ENCODE measurements at places on chromosomes 12 and 14.
A peak's percentile ranks its signal among the peaks of the same experiment; 100 is the strongest.

DNA sequence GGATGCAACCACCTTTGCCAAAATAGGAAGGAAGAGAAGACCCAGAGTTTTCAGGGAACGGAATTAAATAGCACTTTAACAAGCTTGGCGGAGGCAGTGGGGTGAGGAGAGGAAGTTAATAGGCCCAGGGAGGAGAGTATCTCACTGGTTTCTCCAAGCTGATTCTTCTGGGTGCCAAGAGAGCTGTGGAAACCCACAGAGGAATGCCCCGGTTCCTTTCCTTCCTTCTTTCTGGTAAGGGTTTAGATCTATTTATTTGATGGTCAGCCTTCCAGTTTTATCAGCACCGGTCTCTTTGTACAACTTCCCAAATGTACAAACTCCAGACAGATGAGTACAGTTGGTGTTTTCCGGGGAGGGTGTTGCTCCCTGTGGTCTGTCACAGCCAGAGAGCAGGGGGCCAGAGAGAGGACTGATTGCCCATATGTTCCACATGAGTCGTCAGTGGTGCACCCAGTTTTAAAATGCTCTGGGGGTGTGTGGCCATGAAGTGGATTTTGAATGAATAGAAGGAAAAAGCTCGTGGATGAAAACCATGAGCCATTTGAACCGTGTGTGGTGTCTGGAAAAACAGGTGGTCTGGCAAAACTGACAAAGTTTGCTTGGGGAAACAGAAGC lies 26.6 kb downstream of the PRKCH start:
- DNase-seq = no peak

- DNase-seq = peak; percentile 10
These were observed 95.0 kb downstream of the SYT1 start for GRCh38 chr12:78959556-78959955.

DNA sequence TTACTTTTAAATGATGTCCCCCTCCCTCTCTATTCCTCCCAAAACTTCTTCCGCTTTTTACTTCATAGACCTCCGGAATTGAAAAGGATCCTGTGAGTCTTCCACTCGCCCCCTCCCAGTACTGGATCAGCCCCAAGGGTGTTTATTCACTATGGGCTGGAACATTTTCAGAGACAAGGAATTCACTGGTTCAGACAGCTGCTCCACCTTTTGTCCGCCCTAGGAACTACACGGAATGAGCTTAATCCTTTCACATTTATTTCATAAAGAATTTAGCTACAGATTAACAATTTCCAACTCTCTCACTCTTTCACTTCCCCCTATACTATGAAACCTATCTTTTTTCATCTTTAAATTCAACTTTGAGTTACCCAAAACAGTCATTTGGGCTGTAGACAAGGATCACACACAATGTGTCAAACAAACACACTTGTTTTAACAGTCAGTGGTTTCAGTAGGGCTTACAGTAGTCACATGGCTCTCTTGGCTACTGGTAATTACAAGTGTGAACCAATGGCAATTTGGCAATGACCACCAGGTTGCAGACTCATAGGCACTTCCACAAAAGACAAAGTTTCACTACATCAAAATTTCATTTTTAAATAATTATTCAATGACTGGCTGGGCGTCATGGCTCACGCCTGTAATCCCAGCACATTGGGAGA lies 20.6 kb downstream of the CNIH1 start:
- DNase-seq = peak; percentile 74

GRCh38 chr14:47148686-47149085 lies 497.1 kb upstream of the RPL10L start:
- DNase-seq = no peak

DNA sequence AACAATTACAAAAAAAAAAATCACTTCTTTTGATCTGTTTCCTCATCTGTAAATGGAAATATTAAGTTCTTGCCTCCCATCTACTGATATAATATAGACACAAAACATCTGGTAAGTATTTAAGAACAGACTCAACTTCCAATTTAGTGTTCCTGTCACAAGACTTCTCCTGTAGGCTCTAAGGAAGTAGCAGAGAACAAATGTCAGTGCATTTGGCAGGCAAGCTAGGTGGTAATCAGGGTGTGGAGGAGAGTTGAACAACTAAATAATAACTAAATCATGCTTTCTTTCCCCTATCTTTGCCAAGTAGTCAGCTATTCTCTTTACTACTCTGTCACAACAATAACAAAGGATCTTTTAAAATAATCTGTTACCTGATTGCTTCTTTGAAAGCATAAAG lies 22.1 kb downstream of the BAZ1A start:
- DNase-seq = no peak
